ENCODE measurements at places on chromosomes 6 and 20.

GRCh38 chr6:144429753-144430152 is 144.6 kb downstream of the UTRN start:
- DNase-seq = no peak

- no peak for DNase-seq
Measured at GRCh38 chr20:40511478-40511877, 177.6 kb downstream of the MAFB start.

DNA sequence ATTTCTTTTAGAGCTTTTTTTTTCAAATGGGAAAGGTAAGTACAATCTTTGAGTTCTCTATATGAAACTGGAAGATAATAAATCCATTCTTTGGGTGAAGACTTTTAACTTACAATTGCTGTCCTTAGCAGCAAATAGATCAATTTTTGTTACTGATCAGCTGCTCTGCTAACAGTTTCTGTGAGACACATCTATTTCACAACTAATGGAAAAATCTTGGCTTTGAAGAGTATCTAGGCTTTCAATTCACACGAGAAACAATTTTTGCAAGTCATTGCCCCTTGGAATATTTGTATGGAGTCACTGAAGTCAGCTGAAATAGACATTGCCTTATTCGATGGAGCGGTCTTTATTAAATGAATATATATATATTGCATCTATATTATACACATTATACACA is 20.5 kb upstream of the ARG1 start:
- no peak for DNase-seq

DNA sequence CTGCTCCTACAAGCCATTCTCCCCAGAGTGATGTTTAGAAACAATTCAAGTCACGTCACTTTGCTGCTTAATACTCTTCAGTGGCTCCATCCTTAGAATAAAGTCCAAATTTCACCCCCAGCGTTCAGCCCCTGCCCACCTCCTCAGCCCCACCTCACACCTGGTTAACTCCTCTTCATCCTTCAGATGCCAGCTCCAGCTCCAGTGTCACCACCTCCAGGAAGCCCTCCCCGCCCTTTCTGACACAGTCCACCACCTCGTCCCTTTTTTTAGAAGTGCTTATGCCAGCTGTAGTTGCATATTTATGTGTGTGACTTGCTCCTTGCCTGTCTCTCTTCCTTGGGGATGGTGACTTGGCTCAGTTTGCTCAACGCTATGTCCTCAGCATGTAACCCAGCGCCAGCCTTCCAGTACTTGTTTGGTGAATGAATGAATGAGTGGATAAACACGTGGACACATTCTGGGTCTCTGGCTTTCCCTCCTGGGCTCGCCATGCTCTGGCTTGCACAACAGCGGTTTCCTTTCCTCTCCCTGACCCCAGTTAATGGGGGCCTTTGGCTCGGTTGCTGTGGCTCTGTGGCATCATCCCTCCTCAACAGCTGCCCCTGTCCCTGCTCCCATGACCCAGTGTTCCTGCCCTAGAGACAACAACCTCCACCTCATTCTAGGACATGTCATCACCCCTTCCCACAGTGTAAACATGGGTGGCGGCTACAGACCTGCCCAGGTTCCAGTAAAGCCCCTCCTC is 3.7 kb upstream of the IP6K3 start:
- DNase-seq = no peak

DNA sequence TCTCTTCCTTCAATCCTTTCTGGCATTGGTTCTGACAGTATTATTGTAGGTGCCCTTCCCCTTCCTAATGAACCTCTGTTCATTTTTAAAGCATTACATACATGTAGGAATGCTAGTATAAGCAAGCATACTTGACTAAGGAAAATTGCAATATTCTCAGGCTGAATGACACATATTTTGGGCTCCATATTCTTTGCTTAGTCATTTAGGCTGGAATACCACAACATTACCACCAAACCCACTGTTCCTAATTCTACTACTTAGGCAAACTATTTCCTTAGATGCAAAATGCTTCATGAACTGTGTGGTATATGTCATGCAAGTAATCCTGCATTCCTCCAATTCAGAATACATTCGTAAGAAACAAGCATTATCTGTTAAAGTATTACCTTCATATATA is 113.9 kb downstream of the PRDM1 start:
- no peak for DNase-seq

- DNase-seq = no peak
Measured at GRCh38 chr20:3786126-3786484, 435 bp downstream of the CENPB start.

GRCh38 chr6:157912326-157912725 is 69.3 kb upstream of the SYNJ2 start:
- no peak for DNase-seq

DNA sequence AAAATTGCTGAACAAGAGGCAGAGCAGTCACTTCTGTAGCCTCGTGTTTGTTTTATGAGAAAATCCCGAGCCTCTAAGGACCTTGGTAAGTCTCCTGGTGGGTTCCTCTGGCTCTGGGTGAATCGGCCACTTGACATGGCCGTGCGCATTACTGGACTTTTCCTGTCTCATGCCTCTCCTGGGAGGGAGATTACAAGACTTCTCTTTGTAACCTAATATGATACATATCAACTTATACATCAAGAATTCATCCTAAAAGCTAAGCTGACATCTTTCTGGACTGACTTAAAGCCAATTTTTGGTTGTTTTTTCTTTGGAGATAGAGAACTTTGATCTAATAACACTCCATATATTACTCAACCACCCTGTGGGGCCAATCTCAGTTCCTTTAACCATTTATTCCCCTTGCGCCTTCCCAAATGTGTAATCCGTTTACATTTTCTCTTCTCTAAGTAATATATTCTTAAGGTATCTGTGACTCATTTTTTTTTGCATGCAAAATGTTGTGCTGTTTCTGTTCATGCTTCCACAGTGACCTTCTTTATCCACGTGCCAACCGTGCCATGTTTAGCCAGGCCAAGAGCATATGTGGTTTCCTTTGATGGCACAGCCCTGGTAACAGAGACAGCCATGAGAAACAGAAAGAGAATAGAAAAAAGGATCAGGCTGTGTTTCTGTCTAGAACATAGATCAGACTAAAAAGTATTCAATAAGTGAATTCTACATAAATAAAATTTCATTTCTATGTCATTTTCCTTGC is 47.5 kb upstream of the JAG1 start:
- no peak for DNase-seq

DNA sequence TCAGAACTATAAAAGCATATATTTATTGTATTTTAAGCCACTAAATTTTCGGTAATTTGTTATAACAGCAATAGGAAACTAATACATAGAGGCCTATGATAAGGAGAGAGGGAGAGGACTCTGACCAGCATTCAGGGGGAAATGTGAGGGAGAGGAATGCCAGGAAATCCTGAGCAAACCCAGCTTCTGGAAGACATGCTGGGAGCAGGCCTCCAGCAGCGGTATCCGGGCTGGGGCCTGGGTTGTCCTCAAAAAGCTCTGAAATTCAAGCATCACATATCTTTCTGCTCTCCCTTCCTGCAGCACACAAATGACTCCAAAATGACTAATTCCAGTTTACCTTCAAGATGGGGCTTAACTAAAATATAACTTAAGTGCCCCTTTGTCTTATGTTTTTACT is 33.4 kb upstream of the RIMS1 start:
- no peak for DNase-seq

GRCh38 chr6:95879856-95880255 is 135.9 kb upstream of the FUT9 start:
- DNase-seq = no peak

- no peak for DNase-seq
Measured at GRCh38 chr20:7496394-7496991, 443.8 kb downstream of the HAO1 start.

DNA sequence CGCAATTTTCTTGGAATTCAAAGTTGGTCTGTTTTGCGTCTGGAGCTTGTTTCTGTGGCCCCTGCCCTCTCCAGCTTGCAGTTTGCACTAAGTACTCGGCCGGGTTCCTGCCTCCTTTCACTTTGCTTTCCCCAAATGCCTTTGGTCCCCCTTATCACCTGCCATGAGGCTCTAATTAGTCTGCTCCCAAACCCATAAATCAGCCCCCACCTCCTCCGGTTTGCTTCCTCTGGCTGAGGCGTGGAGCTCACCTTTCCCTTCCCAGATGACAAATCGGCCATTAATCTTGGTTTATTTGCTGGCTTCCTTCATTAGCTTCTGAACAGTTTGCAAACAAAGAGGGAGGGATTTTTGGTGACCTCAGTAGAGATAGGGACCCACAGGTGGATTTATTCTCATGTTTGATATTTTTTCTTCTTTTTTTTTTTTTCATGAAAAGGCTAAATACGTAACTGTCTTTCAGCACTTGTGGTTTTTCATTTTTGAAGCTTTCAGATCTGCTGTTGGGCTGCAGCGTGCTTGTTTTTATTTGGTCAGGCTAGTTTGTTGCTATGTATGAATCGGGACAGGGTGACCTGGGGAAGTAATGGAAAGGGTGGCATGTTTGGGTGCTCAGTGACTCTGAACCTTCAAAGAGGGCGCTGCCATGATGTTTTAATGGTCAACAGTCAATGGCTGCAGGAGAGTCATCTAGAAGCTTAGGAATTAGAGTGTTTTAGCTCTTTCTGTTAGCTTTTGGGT is 121.7 kb upstream of the JAG1 start:
- DNase-seq = no peak

GRCh38 chr6:38784506-38785235 is 69.6 kb downstream of the DNAH8 start:
- no peak for DNase-seq

DNA sequence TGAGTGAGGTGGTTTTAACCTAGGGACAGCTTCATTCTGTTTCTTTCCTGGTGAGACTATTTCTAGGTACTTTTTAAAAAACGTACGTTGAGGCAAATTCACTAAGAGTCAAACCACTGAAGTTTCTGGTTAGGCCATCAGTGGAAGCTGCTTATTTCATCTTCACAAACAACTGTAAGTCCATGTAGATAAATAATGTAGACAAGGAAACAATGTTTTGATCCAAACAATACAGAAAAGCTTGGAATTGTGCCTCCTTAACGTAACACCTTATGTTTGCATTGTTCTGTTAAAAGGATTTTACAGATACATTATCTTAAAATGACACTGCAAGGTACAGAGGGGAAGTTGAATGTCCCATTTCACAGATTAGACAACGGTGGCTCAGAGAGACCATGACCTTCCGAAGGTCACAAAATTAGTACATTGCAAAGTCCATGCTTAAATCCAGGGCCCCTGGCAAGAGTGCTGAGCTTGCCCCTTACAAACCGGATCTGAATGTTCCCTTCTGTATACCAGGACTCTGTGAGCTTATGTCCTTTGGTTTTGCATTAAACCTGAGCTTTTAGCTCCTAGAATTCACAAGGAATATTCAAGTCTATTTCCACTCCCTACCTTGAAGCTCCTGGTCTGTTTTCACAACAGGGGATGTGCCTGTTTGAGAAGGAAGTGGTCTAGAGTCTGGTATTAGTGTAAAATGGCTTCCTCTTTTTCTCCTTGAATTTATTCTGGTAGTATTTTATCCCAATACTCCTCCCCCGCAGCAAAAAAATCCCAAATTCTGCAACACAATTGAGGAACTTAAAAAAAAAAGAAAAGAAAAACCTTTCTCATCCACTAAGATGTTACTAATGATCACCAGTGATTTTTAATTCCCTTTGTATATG is 28.9 kb upstream of the ZNF217 start:
- no peak for DNase-seq

DNA sequence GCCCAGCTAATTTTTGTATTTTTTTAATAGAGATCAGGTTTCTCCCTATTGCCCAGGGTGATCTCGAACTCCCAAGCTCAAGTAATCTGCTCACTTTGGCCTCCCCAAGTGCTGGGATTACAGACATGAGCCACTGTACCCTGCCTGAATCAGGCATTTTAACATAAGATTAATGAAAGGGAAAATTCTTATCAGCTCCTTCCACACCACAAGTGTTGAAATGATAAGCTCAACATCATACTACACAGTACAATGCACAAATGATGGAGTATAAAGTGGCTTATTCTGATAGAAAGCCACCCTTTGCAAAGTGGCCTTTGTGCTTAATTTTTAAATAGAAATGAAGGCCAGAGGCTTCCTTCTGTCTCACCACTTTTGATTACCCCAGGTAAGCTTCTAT is 71.3 kb upstream of the MCHR2 start:
- no peak for DNase-seq

Data from stimulated activated CD8-positive, alpha-beta memory T cell treated with anti-CD3 and anti-CD28 coated beads, Interleukin-4, amount 100 ng/mL, for 4 hours (primary cell).